ENCODE measurements at places on chromosomes 11 and 22.

GRCh38 chr11:2818021-2818420 lies 67.6 kb downstream of the CDKN1C start:
- DNase-seq: no peak

DNA sequence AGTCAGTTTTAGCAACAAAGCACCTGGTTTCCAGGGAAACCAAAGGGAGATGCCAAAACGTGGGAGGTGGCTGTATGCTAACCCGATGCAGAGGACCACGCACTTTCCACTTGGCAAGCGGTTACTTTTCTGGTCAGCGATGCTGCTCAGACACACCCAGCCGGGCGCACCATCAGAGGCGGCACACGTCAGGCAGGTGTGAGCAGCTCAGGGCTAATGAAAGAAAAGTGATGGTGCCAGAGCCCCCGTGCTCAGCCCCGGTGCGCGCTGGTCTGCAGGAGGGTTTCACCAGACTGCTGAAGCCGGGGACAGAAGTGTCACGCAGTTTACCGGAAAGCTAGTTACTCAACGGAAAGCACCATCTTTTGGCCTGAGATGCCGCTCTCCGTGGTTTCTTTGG lies 5.7 kb downstream of the LTO1 start:
- no peak for DNase-seq

GRCh38 chr11:48022445-48022844 lies 42.1 kb downstream of the PTPRJ start:
- no peak for DNase-seq

DNA sequence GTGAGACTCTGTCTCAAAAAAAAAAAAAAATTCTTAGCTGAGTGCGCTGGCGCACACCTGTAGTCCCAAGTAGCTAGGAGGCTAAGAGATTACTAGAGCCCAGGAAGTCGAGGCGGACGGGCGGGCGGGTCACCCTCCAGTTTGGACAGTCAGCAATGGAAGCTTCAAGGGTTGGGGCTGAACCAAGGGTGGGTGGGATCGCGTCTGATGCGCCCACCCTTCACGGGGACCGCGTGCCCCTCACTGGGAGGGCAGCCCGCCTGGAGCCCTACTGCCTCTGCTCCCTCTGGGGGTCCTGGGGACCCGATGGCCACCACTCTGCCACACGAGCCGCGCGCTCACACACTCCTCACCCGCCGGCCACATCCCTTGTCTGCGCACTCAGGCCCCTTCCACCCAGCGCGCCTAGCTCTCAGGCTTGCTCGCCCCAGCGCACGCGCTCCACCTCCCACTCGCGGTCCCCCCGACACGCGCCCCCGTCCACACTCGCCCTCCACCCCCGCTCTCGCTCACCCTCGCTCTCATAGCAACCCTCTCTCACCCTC lies 494 bp downstream of the CHID1 start:
- DNase-seq: no peak

- no peak for DNase-seq
Measured at GRCh38 chr11:17613983-17614382, 66.9 kb downstream of the OTOG start.

- DNase-seq: peak; percentile 87
Measured at GRCh38 chr11:61923166-61924063, 6.0 kb upstream of the RAB3IL1 start.

- no peak for DNase-seq
Measured at GRCh38 chr11:12567746-12568460, 106.3 kb upstream of the TEAD1 start.

DNA sequence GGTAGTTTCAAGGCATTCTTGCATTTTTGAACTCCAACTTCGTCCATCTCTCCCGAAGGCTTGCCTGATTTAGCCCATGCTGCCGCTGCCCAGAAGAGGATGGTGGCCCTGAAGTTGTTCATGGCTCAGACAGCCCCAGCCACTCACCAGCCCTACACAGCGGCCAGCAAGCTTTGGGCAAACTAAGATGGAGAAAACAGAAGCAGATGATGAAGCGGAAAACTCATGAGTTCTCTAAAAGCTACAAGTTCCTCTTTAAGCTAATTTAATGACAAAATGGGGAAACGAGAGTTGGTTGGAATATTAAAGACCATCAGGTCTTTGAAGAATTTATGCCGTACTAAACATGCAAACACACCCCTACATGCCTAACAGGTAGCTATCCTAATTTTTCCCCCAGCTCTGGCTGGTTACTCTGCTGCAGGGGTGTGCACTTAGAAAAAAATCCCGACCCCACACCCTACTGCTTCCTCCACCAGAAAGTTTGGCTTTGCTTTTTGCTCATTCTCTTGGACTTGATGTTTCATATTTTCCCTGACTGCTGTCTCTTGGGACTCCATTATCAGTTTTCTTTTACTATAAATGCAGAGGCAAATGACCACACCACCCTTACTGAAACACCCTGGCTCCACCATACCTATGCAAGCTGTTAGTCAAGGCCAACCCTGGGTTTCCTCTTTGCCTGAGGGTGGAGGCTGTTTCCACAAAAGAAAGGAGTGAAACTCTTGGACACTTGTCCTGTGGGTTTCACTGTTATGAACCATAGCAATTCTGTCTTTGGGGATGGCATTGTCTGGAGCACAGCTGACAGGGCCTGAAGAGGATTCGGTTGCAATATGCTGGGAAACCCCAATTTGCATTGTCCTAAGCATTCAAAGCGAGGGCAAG lies at the start of gene MPEG1:
TSS of gene MPEG1 (minus strand) at position 184 of the 888 bp plus-strand sequence. CDS start at position 122, 62 bp downstream.
- DNase-seq: no peak

DNA sequence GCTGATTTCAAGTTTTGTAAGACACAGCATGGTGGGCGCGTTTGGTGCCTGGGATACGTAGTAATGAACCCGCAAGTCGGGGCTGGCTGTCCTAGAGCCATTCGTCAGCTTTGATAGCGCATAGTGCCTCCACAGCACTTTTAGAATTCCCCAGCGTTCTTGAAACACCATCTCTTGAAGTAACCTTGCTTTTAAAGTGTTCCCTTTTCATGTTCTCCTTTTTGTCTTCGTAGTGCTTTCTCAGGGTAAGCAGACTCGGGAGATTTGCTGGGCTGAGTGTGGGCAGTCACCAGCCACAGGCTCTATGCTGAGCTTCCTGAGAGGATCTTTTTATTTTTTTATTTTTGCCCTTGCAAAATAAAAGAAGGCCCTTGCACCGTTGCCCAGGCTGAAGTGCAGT lies 39.6 kb upstream of the CTTN start:
- no peak for DNase-seq

- no peak for DNase-seq
Measured at GRCh38 chr22:50260801-50261614, 475 bp downstream of the MAPK12 start.

DNA sequence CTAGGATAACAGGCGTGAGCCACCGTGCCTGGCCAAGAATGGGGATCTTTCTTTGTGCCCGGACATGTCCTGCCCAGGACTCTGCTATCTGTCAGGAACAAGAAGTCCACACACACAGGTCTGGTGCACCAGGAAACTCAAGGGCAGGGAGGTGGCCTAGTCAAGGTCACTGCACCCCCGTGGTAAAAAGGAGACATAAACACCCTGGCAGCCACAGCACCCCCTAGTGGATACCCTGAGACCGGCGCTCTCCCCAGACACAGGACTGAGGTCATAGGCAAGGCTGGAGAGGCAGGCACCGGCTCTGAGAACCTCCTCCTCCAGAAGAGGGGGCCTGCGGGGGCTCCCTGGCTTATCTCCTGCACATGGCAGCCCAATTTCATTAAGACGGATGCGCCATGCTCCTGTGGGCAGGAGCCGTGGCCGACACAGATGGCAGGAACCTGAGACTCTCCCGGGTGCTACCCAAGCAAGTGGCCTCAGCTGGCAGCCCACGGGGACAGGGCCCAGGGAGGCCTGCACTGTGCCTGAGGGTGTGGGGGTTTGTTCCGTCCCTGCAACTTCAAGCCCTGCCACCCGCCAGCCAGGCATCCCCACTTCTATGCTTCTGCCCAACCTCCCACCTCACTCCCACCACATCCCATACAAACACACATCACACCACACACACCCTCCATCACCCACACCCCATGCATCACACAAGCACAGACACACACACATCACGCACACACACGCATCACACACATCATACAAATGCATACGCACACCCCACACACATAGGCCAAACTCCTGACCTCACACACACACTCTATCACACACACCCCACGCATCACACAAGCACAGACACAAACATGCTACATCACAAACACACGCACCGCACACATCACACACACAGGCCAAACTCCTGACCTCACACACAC lies 19.6 kb downstream of the MACROD1 start:
- DNase-seq: no peak

GRCh38 chr11:43747130-43747802 lies 66.7 kb downstream of the HSD17B12 start:
- no peak for DNase-seq

- DNase-seq: no peak
Measured at GRCh38 chr22:19231986-19232385, 53.5 kb upstream of the SLC25A1 start.

DNA sequence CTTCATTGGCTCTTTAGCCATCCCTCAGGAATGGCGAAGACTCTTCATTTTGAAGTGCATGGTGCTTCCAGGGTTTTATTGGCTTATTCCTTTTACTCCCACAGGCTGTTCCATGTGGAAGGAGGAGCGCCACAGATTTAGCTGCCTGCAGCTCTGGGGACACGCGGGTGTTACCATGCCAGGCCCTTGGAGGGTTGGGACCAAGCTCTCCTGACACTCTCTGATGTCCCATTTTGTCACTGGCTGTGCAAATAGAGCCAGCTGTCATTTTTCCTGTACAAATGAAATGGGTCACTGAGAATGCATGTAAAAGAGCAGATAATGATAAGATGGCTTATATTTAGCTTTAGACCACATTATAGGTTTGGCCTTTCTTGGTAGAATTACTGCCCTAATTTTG lies 9.2 kb downstream of the THYN1 start:
- no peak for DNase-seq

GRCh38 chr11:94525546-94526324 lies 13.5 kb downstream of the C11orf97 start:
- DNase-seq: peak; percentile 54

DNA sequence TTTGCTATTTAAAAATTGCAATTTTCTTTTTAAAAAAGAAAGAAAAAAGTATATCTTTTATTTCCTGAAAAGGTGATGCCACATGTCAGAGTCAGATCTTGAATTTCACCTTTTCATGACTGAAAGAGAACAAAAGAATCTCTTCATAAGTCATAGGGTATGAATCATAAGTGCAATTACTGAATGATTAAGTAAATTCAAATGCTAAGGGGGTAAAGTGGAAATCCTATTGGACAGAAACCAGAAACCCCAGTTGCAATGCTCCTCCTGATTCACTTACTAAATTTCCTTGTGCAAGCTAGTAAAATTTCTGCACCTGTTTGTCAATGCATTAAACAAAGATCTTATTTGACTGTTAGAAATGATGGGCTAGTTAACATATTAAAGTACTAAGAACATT lies 8.2 kb upstream of the PRRG4 start:
- no peak for DNase-seq

DNA sequence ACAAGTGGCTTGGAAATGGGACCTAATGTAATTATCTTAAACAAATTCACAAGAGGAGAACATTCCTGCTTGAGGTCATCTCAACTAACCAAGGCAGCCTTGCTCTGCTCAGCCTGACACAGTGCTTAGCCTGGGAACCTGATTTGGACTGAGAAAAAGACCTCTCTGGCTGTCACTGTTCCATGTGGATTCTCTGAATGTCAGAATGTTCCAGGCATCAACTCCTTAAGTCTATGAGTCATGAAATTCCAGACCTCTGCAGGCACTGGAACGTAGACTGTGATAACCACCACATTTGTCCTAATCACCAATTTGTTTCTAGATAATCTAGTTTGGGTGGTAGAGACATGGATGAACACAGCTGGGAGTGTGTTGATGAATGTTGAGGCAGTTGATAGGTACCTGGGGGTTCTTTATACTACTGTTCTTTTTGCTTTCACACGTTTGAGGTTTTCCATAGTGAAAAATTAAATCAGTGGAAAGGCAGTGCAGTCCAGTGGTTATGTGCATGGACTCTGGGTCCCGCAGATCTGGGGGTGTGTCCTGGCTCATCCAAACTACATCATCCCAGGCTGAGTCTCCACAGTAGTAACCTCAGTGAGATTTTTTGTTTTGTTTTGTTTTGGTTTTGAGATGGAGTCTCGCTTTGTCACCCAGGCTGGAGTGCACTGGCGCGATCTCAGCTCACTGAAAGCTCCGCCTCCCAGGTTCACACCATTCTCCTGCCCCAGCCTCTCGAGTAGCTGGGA lies 269.6 kb downstream of the MN1 start:
- DNase-seq: no peak

DNA sequence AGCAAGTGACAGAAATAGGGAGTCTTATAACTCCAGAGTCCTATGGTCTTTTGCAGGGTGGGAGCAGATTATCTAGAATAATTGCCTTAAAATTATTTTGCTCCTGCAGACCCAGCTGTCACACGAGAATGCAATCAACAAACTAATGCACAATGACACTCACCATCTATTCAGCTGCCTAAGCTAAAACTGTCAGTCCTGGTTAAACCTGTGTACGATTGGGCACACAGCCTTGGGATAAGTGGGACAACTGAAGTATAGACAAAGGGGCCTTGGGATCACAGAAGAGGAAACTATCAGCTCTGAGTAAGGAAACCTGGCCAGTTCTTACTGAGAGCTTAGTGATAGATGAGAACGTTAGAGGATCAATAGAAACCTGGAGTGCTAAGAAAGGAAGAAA lies 595.9 kb upstream of the KIRREL3 start:
- DNase-seq: no peak

GRCh38 chr22:46649141-46650077 lies 29.2 kb downstream of the GRAMD4 start:
- DNase-seq: no peak

DNA sequence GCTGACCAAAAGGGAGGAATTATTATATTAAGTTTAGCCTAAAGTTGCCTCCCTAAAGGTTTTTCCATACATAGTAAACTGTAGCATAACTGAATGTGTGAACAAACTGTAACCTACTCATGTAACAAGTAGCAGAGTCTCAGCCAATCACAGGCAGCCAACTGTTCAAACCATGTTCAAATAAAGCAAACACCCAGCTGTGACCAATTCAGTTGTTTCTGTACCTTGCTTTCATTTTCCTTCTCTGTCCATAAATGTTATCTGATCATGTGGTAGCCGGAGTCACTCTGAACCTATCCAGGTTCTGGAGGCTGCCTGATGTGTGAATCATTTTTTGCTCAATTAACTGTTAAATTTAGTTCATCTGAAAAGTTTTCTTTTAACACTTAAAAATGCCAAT lies 373.5 kb downstream of the GUCY1A2 start:
- no peak for DNase-seq

- DNase-seq: no peak
Measured at GRCh38 chr11:111355956-111356659, 23.0 kb downstream of the POU2AF1 start.

GRCh38 chr11:75208446-75208845 lies 32.1 kb upstream of the TPBGL start:
- DNase-seq: no peak

- no peak for DNase-seq
Measured at GRCh38 chr11:16874275-16874975, 136.0 kb downstream of the C11orf58 start.

- no peak for DNase-seq
Measured at GRCh38 chr11:12544986-12545775, 129.0 kb upstream of the TEAD1 start.
